Right ventricle myocardium inferior (tissue), 1 donor: ENCODE measurements at places on chromosomes 5 and 9.

DNA sequence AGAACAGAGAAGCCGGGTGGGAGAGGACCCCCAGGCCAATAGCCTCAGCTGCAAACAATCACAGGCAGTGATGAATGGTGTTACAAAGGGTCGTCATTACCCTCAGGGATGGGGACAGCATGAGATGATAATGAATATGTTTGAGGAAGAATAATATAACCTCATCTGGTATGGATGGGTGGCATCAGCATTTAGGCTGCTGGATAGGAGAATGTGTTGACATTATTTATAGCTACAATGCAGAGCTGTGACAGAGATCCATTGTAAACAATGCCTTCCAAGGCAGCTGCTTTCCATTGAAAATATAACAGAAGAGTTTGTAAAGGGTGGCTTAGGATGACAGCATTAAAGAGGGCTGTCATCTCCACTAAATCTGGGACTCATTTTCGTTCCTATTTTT lies 365.5 kb downstream of the KCNN2 start:
- no peak for DNase-seq

GRCh38 chr5:137688210-137688840 lies 47.6 kb downstream of the KLHL3 start:
- DNase-seq: no peak

- DNase-seq: no peak
These were observed 318.3 kb downstream of the CHSY3 start for GRCh38 chr5:130222573-130222972.

DNA sequence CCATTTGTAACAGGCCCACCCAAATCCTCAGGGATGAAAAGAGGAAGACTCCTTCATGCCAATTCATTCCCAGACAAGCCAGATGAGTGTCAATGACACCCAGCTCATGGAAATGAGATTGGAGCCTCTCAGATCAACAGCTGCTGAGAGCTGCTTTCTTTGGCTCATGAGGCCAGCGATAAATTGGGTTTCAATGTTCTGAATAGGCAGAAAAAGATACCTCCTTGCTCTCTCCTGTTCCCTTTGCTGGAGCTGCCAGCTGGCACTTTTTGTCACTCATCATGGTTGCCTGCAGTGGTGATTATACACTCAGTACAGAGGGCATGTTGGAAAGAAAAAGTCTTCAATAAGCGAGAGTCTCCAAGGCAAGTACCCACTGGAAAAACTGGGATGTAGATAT lies 47.1 kb downstream of the SH3RF2 start:
- DNase-seq: no peak

- DNase-seq: no peak
These were observed 25.0 kb upstream of the C5orf47 start for GRCh38 chr5:173963867-173964441.
